IMR-90 (cell line): ENCODE measurements at places on chromosomes 1 and 21.
A peak's percentile ranks its signal among the peaks of the same experiment; 100 is the strongest.

DNA sequence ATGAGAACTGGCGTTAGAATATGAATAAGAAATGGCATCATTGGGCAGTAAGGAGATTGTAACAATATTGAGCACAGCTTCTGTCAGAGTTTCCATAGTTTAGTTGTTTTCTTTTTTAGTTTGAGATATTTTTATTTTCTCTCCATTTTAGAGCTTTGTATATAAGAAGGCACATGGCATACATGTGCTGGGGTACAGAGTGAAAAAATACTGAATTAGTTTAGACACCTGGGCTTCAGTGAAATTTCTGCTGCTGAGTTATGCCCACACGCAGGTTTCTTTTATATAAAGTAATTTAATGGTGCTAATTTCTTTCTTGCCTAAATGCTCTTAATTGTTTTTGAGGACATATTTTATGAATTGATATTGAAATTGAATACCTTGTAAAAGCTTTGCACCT is 53.6 kb upstream of the RWDD3 start:
- no peak for DNase-seq

DNA sequence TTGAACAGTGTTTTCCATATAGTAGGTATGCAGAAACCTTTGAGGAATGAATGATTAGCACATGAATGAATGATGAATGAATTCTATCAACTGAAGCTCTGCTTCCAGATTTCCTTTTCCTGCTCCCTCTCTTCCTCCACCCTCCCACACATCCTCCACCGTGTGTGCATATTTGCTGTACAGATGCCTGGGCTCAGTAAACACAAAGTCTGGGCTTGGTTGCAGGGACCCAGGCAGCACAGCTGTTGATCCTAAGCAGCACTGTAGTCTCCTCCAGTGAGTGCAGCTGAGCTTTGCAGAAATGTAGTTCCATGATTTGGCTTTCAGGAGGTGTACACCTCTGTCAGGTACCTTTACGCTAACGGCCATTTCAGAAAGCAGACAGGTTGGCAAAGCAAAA is 611.7 kb downstream of the NUF2 start:
- DNase-seq: no peak

DNA sequence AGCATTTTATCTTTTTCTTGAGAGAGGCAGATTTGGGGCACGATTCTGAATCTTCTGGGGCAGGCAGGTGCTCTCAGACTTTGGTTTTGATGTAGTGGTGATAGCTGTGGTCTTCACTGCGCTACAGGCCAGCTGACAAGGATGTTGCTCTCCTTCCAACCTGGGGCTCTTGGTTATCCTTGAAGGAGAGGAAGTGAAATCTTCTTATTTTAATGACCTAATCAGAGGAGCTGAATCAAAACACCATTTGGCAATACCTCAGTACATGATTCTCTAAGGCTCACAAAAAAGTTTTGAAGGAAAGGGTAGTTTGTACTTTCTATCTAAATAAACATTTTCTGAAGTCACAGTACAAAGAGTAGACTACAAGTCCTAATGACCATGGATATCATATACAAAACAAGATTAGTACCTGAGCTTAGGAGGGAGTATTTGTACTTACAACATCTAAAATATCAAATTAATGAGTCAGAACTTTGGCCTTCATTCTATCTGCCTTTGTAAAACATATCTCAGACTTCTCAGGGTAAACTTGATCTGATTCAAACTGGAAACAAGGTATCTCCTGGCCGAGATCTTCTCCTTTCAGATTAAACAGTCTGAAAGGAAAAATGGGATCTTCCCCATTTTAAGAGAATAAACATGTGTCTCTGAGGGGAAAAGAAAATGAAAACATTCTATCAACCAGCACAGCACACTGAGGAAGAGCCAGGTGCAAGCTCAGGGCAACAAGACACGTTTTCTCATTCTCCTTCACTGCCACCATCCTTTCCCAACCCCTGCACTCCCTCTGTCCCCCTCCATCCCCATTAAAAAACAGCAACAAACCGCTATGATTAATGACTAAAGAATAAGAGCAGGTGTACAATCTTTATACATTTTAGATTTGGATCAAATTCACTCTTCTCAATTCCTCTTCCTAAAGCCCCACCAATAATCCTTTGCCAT is 69.2 kb downstream of the SH3GLB1 start:
- peak; percentile 58 for DNase-seq

- DNase-seq: peak; percentile 65
Measured at GRCh38 chr1:56434025-56434424, 145.3 kb downstream of the PLPP3 start.
